ENCODE measurements at places on chromosomes 16 and 17. TPM values are rescaled to one million over a fixed set of nuclear protein-coding genes. Genes with fewer than 3 reads are reported as not detected.

PFAS gene
- 28.0 TPM for total RNA-seq

ST6GALNAC1 gene
- total RNA-seq: not detected

HGS gene
- 144 TPM for total RNA-seq

SCGB1C2 gene
- total RNA-seq: not detected

B4GALNT2 gene
- total RNA-seq: not detected

TMEM88 gene
- not detected for total RNA-seq

GNG13 gene
- total RNA-seq: not detected

TMC7 gene
- 1.2 TPM for total RNA-seq

NHLRC4 gene
- not detected for total RNA-seq

STH gene
- total RNA-seq: not detected

NKD1 gene
- 0.14 TPM for total RNA-seq

ABCC3 gene
- 28.1 TPM for total RNA-seq

TBC1D3I gene
- total RNA-seq: 0.22 TPM

RAC3 gene
- total RNA-seq: not detected

NECAB2 gene
- total RNA-seq: 8.5 TPM

PIMREG gene
- total RNA-seq: 96.3 TPM

CTCF gene
- total RNA-seq: 30.3 TPM

TBX2 gene
- total RNA-seq: 2.6 TPM

RNF112 gene
- not detected for total RNA-seq

DHODH gene
- 12.9 TPM for total RNA-seq

ZFHX3 gene
- total RNA-seq: 2.4 TPM

RPS2 gene
- 2,123 TPM for total RNA-seq

AANAT gene
- total RNA-seq: not detected

PRR15L gene
- total RNA-seq: not detected

RGS9 gene
- total RNA-seq: 2.0 TPM

FCSK gene
- total RNA-seq: 13.8 TPM

CMTM1 gene
- 1.1 TPM for total RNA-seq

DNAAF8 gene
- total RNA-seq: 5.2 TPM

RNF43 gene
- total RNA-seq: not detected

C1QTNF1 gene
- total RNA-seq: 6.5 TPM

ESRP2 gene
- 0.45 TPM for total RNA-seq

SECTM1 gene
- 1.6 TPM for total RNA-seq

C16orf78 gene
- total RNA-seq: not detected

MNT gene
- total RNA-seq: 9.1 TPM

KSR1 gene
- 2.9 TPM for total RNA-seq

KRT14 gene
- not detected for total RNA-seq

IGF2BP1 gene
- 16.0 TPM for total RNA-seq

MKS1 gene
- total RNA-seq: 16.1 TPM

TBX21 gene
- total RNA-seq: not detected

PRSS53 gene
- total RNA-seq: 3.5 TPM

CCL4L2 gene
- total RNA-seq: not detected

SLFN14 gene
- not detected for total RNA-seq

DLX4 gene
- 2.5 TPM for total RNA-seq

RCVRN gene
- total RNA-seq: not detected

CACNA1H gene
- total RNA-seq: 2.0 TPM

TSPOAP1 gene
- total RNA-seq: not detected

SGCA gene
- 0.22 TPM for total RNA-seq

PRMT7 gene
- 44.6 TPM for total RNA-seq

ITGB3 gene
- total RNA-seq: not detected

ACSM2A gene
- not detected for total RNA-seq

LPO gene
- total RNA-seq: not detected

KCNJ12 gene
- 0.03 TPM for total RNA-seq

USB1 gene
- 15.5 TPM for total RNA-seq

TMEM11 gene
- 38.0 TPM for total RNA-seq

MEIOC gene
- total RNA-seq: 0.14 TPM

TBX4 gene
- total RNA-seq: 1.0 TPM

Measured in A172 (cell line).